AG10803 (cell line): ENCODE measurements at places on chromosomes 13 and 19.
A peak's percentile ranks its signal among the peaks of the same experiment; 100 is the strongest.

DNA sequence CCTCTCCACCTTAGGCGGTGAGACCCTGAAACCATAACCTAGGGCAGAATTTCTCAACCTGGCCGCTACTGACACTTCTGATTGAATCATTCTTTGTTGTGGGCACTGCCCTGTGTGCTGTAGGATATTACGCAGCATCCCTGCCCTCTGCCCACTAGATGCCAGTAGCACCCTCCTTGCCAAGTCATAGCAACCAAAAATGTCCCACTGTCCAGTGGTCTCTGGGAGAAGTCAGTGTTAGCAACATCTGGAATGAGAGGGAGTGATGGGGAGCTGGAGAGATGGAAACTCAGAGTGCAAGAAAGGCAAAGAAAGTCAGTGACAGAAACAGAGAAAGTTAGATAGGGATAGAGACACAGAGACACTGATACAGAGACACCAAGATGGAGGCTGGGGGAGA is 13.6 kb downstream of the KLK4 start:
- no peak for DNase-seq

DNA sequence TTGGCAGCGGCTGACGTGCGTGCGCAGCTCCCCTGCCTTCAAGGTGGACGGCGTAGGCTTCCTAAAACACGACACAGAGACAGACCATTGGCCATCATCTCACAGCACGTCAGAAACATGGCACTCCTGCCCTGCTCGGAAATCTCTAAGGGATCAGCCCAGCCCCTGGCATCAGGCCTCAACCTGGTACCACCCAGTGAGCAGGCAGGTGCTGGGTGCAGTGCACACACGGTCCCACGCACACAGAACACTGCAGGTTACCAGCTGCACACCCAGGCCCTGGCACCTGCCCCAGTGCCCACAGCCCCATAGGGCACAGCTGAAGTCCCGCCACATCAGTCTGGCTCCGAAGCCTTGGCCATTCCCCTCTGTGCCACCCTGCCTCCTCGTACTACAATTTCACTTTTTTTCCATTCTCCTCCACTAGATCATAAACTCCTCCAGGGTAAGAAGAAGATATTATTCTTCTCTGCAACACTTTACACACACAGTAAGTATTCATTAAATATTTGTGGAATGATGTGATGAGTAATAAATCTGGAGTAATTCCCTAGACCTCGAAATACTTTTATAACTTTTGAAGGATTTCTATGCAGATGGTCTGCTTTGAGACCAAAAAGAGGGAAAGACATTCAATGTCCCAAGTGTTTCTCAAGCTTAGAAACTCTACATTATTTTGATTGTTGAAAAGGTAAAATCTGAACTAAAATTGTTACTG is 156.4 kb downstream of the COL4A1 start:
- peak; percentile 74 for DNase-seq

- DNase-seq: no peak
Measured at GRCh38 chr13:97537110-97537509, 103.1 kb downstream of the RAP2A start.

DNA sequence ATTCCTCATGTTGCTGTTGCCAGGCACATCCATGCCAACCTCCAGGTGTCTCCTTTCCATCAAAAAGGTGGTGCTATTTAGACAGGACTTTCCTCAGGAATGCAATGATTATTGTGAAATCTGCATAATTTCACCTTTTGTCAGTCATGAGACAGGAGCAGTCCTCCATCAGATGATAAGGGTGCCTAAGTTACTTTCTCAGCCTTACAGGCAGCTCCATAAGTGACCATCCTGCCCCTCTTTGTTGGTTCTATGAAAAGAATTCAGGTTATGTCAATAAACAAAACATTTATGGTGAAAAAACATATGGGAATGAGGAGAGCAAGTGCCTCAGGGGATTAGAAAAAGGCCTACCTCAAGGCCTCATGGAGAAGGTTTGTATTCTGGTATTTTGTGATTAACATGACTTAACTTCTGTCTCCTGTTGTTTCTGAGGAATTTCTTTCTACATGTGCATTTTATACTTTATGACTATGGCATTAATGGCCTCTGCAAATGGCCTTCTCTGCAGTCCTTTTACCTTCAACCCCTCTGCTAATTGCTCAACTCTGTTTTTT is 110.3 kb upstream of the DIAPH3 start:
- DNase-seq: no peak

DNA sequence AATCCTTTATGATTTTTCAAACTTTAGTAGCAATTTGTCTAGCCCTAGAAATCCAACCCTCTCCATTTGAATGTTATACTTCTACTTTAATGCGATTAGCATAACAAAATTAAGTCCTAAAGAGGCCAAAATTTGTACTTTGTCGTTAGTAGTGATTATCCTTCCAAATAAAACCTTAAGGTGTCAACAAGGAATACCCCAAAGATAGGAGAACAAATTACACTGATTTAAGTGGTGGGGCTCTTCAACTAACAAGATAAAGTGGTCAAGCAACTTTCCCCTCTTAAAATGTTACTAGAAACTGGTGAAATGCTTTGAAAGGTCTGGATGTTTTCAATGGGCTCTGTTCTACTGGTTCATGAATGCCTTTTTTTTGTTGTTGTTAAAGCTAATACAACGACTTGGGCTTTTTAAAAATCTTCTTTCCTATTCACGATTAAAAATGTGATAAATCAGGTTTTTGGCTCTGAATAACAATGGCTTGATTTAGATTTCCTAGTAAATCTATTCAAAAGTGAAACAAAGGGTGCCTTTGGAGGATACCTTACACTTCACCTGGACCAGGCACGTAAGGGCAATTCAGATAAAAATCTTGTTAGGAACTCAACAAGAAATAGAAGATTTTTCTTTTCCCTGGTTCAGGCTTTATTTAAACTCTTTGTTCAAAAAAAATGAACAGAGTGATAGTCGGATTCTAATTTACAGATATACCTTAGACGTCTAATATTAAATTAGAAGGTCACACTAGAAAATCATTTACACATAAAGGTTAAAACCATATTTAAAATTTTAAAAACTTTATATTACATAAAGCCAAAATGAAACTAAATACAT is 3.1 kb downstream of the SOX21 start:
- DNase-seq: no peak

DNA sequence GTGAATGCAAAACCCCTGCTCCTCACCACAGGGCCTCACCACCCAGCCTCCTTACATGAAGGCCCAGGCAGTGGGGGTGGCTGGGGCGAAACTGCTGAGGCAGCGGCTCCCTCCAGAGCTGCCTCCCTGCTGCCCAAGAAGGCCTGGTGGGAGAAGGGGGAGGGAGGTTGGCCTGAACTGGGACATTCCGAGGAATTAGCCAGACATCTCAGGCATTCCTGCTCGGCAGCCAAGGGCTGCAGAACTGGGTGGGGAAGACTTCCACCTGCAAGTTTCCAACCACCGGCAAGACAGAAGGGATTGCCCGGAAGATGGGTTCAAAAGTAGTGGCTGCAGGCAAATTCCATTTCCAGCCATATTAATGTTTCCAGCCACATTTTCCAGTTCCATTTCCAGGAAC is 2.3 kb upstream of the PSPN start:
- DNase-seq: peak; percentile 84

DNA sequence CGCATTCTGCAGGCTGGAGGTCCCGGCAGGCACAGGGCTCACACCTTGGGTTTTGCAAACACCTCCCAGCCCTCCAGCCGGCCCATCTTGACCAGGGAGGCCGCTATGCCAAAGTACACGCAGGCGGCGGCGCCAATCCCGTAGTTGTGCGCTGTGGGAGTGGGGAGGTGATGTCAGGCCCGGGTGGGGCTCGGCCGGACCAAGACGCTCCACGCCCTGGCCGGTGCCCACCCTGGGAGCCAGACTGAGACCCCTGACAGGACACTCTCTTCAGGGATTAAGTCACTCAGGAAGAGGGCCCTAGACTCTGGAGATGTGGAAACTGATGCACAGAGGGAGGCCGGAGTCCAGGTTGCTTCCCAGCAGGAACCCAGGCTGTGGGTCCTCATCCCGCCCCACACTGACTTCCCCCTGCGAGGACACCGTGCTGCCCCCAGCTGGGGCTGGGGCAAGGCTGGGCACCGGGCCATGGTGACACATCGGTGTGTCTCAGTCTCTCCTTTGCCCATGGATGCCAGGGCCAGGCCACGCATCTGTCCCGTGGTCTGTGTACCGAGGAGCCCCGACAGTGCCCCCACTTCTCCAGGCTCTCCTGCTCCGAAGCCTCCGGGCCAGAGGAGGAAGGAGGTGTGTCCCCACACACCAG is 8.8 kb downstream of the NDUFA11 start:
- DNase-seq: no peak

- DNase-seq: no peak
Measured at GRCh38 chr13:34696296-34696695, 245.8 kb upstream of the NBEA start.

- DNase-seq: no peak
Measured at GRCh38 chr19:4534836-4535658, at the start of gene PLIN5. Gene PLIN5 (minus strand): TSS chr19:4535224. CDS start chr19:4534074, 1,150 bp downstream.

DNA sequence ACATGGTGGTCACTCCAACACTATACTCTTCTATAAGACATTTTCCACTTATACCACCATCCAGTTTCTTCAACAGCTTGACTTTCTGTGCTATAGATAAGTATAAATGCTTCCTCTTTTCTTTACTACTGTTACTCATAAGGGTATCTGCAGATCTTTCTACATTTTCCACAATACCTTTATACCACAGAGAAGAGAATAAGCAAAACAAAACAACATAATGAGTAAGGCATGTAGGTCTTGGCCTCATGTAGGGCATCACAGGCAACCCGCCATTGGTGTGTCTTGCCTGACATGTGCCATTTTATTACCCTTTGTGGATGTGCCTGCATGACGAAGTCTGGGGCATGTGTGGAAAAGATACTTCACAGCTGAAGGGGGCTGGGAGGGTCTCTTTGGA is 265.3 kb upstream of the STARD13 start:
- DNase-seq: no peak

DNA sequence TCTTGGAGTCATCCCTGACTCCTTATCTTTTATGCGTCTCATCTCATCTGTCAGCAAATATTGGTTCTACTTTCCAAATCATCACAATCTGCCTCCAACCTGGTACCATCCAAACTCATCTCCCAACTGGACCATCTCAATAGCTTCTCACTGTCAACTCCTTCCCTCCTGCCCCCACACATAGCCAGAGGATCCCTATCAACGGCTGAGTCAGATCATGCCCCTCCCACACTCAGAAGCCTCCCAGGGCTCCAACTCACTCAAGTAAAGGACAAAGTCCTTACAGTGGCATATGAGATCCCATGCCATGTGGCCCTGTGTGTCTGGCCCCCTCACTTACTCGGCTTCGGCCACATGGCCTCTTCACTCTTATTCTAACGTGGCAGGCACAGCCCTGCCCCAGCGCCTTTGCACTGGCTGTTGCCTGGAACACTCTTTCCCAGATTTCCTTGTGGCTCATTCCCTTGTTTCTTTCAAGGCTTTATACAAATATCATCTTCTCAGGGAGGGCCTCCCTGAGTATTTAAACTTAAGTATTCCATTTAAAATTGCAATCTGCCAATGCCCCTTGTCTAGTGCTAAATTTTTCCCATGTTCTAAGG is 4.3 kb downstream of the SPRED3 start:
- no peak for DNase-seq

DNA sequence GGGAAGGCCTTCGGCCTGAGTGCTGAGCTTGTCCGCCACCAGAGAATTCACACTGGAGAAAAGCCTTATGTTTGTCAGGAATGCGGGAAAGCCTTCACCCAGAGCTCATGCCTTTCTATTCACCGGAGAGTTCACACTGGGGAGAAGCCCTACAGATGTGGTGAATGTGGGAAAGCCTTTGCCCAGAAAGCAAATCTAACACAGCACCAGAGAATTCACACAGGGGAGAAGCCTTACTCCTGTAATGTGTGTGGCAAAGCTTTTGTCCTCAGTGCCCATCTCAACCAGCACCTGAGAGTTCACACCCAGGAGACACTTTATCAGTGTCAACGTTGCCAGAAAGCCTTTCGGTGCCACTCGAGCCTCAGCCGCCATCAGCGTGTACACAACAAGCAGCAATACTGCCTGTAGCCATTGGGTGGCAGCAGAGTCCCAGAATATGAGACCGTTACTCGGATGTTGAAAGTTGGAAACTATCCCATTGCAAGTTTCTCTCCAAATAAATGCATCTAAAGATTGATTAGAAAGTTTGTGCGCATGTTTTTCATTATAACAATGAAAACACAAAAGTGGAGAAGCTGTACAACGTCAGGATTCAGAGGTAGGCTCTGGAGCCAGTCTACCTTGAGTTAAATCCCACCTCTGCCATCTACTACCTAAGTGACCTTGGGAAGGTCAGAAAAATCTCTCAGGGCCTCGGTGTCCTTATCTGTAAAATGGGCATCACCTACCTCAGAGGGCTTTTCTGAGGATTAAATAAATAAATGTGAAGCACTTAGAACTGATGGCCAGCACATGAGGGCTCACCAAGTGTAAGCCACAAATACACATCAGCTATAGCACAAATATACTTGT is 21.1 kb downstream of the ZNF473 start:
- DNase-seq: peak; percentile 51

GRCh38 chr13:80342471-80343371 is 1.8 kb upstream of the SPRY2 start:
- DNase-seq: peak; percentile 60

DNA sequence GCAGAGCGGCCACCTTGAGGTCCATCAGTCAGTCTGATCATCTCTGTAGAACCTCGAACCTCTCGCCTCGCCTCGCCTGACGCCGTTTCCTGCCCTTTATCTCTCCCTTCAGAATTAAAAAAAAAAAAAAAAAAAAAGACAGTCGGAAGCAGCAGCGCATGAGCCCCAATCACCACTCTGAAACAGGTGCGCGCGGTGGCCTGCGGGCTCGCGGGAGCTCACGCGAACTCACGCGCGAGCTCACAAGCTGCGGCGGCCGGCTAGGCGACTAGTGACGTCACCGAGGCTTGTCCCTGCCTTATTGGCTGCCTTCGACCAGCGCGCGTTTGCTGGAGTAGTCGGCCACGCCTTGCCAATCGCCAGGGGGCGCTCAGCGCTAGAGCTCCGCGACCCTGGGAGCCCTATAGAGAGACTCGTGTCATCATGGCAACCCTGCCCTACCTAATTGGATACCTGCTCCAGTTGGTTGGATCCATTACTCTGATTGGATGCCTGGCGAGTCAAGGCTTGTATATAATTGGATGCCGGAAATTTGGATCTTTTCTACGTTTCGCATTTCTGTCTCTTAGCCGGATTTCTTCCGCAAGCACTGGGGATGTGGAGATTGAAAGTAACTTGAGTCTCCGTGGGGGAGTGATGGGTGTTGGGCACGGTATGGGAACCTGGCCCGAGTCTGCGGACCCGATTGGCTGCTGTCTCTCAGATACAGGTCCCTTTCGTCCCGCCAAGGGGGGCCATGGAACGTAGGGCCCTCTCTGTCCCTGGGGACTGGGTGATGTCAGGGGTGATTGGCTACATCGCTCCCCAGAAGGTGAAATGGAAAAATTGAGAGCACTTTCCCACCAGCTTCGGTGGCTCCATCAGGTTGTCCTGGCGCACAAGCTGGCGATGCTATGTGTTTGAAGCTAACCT is 31.6 kb downstream of the SYT3 start:
- peak; percentile 48 for DNase-seq

DNA sequence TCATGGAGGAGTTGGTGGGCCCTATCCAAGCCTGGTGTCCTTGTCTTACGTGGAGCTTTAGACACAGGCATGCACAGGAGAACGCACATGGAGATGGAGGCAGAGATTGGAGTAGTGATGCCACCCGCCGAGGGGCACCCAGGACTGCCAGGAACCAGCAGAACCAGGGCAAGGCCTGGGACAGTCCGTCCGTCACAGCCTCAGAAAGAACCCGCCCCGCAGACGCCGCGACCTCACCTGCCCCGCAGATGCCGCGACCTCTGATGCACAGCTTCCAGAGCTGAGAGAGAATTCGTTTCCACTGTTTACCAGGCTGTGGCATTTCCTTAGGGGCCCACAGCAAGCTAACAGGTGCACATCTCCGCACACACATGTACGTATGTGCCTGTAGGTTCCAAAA is 15.3 kb downstream of the GRTP1 start:
- no peak for DNase-seq

GRCh38 chr19:5948752-5949564 is 29.0 kb downstream of the RANBP3 start:
- no peak for DNase-seq
